Activated CD8-positive, alpha-beta memory T cell treated with anti-CD3 and anti-CD28 coated beads for 1 hour (primary cell): ENCODE measurements at places on chromosomes 5 and 9.

- DNase-seq: no peak
These were observed 67.2 kb downstream of the MRPL36 start for GRCh38 chr5:1732238-1732941.

DNA sequence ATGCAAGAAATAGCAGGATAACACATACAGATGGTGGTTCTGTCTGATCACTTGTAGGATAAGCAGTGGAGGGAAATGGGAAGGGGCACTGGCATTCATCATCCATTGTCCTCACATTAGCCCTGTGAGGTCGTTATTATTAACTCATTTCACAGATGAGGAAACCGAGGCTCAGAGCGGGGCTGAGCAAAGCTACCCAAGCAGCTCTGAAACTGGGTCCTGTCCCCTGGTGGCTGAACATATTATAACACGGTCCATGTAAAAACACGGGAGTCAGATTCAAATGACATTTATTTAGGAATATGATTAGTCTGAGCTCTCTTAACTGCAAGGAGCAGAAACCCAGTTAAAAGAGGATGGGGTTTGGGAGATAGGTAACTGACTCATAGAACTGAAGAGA lies 43.1 kb downstream of the HRH2 start:
- DNase-seq: no peak

DNA sequence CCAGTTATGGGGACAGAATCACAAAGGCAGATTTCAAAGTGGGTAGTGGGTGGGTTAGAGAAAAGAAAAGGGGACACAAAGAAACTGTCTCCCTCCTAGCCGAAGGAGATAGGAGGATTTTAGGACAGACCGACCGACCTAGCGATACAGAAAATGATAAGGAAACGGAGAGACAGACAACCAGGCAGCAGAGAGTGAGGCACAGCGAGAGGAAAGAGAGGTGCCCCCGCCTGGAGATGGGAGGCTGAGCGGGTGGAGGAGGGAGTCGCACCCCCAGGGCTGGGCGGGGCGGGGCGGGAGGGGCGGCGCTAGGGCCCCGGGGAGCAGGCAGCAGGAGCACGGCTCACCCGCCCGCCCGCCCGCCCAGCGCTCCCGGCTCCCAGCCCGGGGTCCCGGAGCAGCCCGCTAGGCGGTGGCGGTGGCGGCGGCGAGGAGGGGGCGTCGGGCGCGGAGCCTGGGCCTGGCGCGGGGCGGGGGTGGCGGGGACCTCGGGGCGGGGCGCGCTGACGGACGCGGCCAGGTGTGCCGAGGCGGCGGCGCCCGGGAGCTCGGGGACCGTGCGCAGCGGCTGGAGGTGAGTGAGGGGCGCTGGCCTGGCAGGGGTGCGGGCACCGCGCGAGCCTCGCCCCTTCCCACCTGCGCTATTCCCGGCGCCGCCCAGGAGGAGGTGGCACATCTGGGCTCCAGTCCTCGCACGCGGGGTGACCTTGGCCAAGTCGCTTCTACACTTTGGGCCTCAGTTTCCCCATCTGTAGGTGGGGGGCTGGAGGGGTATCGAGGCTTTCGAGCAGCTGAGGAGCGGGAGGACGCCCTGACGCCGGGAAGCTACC lies 15.9 kb upstream of the SYNPO start:
- no peak for DNase-seq

GRCh38 chr9:38437193-38437823 lies 13.1 kb upstream of the IGFBPL1 start:
- no peak for DNase-seq

DNA sequence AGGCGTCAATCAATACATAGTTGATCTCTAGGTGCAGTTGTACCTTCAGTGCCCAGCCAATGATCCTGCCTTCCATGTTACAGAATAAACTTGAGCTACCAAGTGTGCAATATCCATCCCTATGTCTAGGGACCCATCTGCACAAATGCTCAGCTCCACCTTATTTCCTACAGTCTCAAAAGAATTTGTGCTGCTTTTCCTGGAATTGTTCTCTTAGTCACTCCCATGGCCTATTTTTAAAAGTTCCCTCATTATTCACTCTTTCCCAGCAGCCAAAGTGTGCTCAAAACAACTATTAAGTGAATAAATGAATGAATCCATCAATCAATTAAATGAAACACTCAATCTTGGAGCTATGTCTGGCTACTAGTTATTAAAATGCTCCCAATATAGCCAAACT lies 14.7 kb downstream of the LIX1 start:
- no peak for DNase-seq

DNA sequence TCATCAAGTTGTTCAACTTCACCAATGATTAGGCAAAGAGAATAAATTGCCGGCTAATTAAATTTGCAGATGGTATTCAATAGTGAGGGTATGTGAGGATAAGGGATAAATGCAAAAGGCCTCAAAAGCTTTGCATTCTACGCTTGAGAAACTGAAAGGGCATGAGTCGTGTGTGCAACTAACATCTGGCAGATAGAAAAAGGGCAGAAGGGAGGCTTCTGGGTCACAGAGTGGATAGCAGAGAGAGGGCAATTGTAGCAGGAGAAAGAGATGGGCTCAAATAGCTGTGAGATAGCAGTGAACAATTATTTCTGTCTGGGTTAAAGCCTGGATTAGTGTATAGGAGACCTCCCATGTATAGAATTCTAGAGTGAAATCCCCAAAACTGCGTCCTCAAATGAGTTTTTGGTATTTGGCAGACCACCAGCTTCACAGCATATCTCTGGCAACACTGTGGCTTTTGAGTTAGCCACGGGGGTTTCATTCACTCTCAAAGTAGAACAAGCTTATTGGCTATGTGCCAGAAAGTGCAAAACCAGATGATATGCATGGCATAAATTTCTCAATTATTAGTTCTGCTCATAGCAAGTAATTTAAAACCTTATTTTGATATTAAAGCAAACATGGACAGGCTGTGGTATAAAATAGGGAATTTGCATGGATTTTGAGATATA lies 586.3 kb downstream of the BRINP1 start:
- no peak for DNase-seq

GRCh38 chr5:33995865-33996264 lies 11.4 kb upstream of the SLC45A2 start:
- no peak for DNase-seq

- DNase-seq: no peak
These were observed 80.7 kb downstream of the ANKRD55 start for GRCh38 chr5:56152437-56152836.

- DNase-seq: no peak
These were observed 10.9 kb downstream of the ABL1 start for GRCh38 chr9:130845901-130846481.

GRCh38 chr5:37045703-37046102 lies 169.1 kb downstream of the NIPBL start:
- no peak for DNase-seq

DNA sequence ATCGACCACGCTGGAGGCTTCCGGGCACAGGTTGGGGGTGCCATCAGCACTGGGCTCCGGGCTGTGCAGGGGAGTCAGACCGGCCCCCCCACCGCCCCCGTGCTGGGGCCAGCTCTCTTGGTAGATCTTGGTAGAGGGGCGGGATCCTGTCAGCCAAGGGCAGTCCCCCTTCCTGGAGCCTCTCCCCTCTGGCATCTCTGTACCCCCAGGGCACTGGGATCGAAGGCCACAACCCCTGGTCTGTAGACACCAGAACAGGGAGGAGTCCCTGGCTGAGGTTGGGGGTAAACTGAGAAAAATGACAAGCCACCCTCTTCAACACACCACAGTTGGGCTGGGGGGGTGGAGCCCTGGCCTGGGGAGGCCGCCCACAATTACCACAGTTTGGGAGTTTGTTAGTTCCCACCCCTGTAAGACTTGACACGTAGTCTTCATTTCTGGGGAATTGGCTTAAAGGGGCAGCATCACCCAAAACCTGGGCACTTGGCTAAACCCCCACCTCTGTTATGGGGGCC lies 882 bp downstream of the CERCAM start:
- no peak for DNase-seq

GRCh38 chr5:97735209-97735608 lies 552.2 kb upstream of the RIOK2 start:
- DNase-seq: no peak
